ENCODE measurements at places on chromosomes 4 and X.

GRCh38 chr4:153448003-153448731, 18.0 kb upstream of the TMEM131L start:
- DNase-seq, result no peak

GRCh38 chr4:52659001-52659721, at the start of gene USP46:
TSS of gene USP46 (minus strand) at chr4:52659301. CDS start at chr4:52659150, 151 bp downstream.
- no peak for DNase-seq

GRCh38 chr4:34157547-34157946, 2086.8 kb downstream of the ARAP2 start:
- no peak for DNase-seq

DNA sequence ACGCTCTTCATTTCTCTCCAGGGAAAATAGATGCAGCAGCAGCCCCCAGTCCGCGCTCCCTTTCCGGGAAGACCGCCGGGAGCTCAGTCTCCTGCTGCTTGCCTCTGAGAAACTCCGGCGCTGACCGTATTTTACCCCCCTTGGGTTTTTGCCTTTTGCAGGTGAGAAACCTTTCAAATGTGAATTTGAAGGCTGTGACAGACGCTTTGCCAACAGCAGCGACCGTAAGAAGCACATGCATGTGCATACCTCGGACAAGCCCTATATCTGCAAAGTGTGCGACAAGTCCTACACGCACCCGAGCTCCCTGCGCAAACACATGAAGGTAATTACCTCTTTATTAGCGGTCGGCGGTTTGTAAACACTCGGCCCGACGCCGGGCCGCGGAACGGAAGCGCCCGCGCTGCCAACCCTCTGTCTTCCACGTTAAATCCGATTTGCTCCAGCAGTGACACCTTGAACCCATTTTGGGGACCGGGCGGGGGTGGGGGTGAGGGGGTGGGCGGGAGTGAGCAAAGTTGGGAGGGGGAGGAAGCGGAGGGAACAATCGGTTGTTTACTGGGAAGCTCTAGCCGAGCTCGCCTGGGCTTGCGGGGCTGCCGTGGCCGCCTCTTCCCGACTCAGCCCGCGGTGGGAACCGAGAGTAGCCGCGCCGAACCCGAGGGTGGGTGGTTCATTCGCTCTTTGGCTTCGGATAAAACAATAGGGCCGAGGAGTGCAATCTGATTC, 3.0 kb downstream of the ZIC3 start:
- no peak for DNase-seq

DNA sequence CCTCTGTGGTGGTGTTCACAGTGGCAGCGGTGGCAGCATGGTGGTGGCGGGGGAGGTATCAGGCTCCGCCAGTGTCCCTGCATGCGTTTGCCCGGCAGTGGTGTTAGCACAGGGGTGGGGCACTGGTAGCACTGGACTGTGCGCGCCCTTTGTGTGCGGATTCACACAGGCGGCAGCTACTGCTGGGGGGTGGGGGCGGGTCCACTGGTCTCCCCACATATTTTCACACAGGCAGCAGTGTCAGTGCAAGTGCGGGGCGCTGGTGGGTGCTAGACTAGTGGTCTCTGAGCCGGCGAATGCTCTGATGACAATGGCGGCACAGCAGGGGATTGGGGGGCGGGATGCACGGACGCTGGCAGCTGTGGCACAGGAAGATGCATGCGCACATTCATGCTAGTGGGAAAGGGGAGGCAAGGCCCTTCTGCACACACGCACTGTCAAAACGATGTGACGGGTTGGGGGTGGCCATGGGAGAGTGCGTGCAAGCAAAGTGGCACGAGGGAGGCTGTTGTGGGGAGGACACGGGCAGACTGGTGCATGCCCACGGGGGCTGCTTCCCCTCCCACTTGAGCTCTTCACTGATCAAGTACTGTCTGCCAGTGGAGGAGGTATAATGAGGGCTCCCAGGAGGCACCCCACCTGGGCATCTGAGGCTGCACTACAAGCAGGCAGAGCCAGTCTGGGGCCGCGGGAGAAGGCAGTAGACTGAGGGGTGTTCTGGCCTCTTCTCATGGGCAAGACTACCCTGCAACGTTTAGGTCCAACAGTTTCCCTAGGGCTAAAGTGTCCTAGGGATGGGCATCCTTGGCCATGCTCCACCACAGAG, 53.0 kb downstream of the POF1B start:
- no peak for DNase-seq

GRCh38 chr4:140252141-140252741, 98.3 kb upstream of the MAML3 start:
- DNase-seq, result no peak

DNA sequence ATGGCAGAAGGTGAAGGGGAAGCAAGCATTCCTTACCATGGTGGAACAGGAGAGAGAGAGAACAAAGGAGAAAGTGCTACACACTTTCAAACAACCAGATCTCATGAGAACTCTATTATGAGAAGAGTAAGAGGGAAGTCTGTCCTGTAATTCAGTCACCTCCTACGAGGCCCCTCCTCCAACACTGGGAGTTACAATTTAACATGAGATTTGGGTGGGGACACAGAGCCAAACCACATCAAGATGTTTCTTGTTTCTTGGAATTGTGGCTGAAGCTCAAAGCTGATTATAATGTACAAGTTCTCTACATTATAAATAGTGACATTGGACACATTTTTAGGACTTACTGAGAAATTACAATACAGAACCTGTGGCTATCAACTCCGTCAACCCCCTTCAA, 29.5 kb upstream of the TAPT1 start:
- DNase-seq, result no peak

- DNase-seq, result no peak
Observed at GRCh38 chrX:27751976-27752375, 55.8 kb upstream of the MAGEB10 start.
